ENCODE measurements at places on chromosomes 2 and 18. TPM values are rescaled to one million over a fixed set of nuclear protein-coding genes. Genes with fewer than 3 reads are reported as not detected.

CGREF1 gene
- 4.1 TPM for total RNA-seq

TLX2 gene
- 0.21 TPM for total RNA-seq

C2orf42 gene
- 12.7 TPM for total RNA-seq

GALNT5 gene
- total RNA-seq, result 0.14 TPM

IER3IP1 gene
- total RNA-seq, result 12.2 TPM

RNF181 gene
- 114 TPM for total RNA-seq

FKBP1B gene
- total RNA-seq, result 51.3 TPM

RAX gene
- 0.03 TPM for total RNA-seq

SPDYA gene
- 0.42 TPM for total RNA-seq

MYOM1 gene
- total RNA-seq, result 0.38 TPM

CYP20A1 gene
- total RNA-seq, result 21.0 TPM

MC2R gene
- total RNA-seq, result not detected

GALM gene
- total RNA-seq, result 21.6 TPM

CD8B2 gene
- total RNA-seq, result not detected

LOXL3 gene
- 12.2 TPM for total RNA-seq

DTYMK gene
- 55.4 TPM for total RNA-seq

FSHR gene
- not detected for total RNA-seq

POMC gene
- 12.3 TPM for total RNA-seq

GREB1L gene
- not detected for total RNA-seq

PDCL3 gene
- 28.1 TPM for total RNA-seq

C2orf15 gene
- 8.4 TPM for total RNA-seq

IL1B gene
- total RNA-seq, result not detected

RFX8 gene
- 1.5 TPM for total RNA-seq

CCNT2 gene
- 48.1 TPM for total RNA-seq

IL37 gene
- total RNA-seq, result not detected

MYO7B gene
- not detected for total RNA-seq

INO80C gene
- 16.3 TPM for total RNA-seq

LRATD1 gene
- total RNA-seq, result 5.7 TPM

GULP1 gene
- total RNA-seq, result 200 TPM

PSD4 gene
- 0.66 TPM for total RNA-seq

ELOA2 gene
- not detected for total RNA-seq

PROKR1 gene
- 5.2 TPM for total RNA-seq

ADAM23 gene
- total RNA-seq, result 12.0 TPM

UGP2 gene
- total RNA-seq, result 744 TPM

CNGA3 gene
- not detected for total RNA-seq

TSGA10 gene
- total RNA-seq, result 9.9 TPM

COL4A4 gene
- total RNA-seq, result 3.1 TPM

POTEC gene
- total RNA-seq, result not detected

PRKAG3 gene
- total RNA-seq, result not detected
